ENCODE measurements at places on chromosomes 3 and 15.

DNA sequence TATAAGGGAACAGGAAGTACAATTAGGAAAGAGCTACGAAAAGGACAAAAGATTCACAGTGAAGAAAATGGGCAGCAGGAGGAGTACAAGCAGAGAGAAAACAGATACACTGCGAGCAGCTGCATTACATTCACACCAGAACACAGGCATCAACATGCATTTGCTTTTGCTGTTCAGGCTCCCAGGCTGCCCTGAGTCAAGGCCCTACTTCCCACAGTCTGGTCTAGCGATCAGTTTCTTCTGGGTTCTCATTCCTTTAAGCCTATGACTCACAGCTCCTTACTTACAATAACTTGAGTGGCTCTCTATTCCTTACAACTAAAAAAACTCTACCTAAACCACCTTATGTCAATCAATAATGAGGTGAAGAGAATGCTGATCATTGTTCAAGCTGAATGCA lies 24.5 kb upstream of the ZNF445 start:
- DNase-seq = no peak

GRCh38 chr15:49023354-49023753 lies 22.9 kb downstream of the SECISBP2L start:
- DNase-seq = no peak

- no peak for DNase-seq
Measured at GRCh38 chr15:44598892-44599291, 61.9 kb downstream of the EIF3J start.

DNA sequence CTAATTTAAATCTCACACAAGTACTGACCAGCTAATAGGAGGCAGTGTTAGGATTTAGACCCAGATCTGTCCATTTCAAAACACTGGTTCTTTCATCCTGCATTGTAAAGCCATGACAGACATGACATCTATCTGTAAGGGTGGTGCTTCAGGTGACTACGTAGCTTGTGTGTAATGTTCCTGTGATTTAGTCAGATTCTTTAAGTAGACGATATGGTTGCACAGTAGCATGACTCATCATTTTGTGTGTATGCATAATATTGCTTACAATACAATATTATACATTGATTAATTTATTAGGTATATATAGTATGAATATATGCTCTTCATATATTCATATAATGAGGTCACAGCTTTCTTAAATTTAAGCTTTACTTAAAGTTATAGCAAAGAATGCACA lies 628.5 kb downstream of the GRM7 start:
- DNase-seq = no peak

- no peak for DNase-seq
Measured at GRCh38 chr15:92107510-92107909, 254.0 kb downstream of the SLCO3A1 start.

DNA sequence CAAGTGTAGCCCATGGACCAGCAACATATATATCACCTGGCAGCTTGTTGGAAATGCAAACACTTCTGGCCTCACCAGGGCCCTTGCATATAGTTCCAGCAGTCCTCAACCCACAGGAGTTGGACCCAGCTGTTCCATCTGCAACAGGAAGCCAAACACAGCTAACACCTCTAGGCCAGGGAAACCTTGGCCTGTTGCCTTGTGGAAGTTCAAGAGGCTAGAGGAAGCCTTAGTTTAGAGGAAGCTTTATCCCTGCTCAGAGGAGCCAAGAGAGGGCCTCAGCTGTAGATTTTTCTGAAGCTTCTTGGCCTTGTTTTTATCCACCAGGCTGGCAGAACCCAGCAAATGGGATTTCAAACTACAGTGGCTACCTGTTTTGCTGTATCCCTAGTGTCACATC lies 11.4 kb downstream of the FHIT start:
- DNase-seq = no peak

DNA sequence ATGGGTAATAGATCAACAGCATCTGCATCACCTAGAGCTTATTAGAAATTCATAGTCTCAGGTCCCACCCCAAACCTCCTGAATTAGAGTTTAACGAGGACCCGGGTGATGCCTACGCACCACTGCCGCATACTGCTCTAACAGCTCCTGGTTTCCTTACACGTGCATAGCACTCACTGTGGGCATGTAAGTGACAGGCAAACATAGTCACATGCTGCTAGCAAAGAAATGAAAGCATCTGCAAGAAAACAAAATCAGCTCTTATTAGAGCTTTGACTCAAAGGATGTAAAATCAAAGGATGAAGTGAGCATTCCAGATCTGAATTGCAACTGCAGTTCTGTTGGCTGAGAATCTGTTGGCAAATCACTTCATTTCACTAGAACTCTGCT lies 19.1 kb upstream of the RIOX2 start:
- DNase-seq = no peak

DNA sequence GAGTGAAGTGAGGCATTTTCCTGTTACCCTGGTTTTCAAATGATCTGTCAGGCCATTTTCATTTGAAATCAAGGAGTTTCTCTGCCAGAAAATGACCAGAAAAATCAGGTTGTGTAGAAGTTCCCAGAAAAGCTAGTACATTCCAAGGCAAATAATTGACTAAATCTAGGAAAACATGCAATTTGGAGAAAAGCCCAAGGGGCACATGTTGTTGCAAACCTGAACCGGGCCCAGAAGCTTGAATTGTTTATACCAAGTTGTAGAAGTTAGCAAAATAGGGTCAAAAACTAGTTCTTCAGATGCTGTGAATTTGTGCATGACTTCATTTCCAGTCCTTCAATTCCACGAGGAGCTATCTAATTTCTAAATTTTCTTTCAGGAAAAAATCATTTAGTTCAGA lies 31.0 kb downstream of the TRIM42 start:
- no peak for DNase-seq

- no peak for DNase-seq
Measured at GRCh38 chr15:64279131-64279530, 76.8 kb downstream of the CSNK1G1 start.

- no peak for DNase-seq
Measured at GRCh38 chr15:80856400-80856799, 77.2 kb downstream of the CEMIP start.

DNA sequence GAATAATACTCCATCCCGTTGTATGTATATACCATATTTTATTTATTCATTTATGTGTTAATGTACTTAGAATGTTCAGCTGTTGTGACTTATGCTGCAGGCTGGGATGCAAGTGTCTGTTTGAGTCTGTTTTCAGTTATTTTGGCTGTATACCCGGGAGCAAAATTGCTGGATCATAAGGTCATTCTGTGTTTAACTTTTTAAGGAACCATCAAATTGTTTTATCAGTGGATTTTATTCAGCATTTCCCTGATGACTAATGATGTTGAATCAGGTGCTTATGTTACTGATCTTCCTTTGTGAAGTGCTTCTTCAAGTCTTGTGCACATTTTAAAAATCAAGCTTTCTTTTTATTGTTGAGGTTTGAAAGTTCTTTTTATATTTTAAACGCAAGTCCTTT lies 118.1 kb downstream of the SLC25A26 start:
- no peak for DNase-seq

DNA sequence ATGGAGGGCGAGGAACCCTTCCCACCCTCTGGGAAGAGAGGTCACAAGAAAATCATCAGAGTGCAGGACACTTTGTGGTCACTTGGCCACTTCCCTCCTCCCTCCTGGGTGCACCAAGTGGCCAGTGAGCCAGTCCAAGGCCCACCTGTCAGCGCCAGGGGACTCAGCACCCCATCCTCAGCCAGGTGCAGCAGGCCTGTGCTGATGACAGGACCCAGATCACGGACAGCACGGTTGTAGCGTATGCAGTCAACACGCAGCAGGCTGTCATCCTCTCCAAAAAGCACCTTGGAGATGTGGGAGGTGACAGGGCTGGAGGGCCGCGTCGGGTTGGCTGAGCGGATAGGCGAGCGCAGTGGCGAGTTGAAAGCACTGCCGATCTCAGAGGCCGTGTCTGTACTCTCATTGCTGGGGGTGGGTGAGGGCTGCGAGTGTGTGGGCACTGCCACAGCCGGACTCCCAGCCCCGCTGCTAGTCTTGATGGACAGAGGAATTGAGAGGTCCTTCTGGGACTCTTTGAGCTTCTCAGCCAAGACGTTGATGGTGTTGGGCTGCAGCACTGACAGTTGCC lies 41.5 kb downstream of the SEMA3G start:
- no peak for DNase-seq

- DNase-seq = no peak
Measured at GRCh38 chr3:134630506-134630905, 20.3 kb downstream of the KY start.

- no peak for DNase-seq
Measured at GRCh38 chr3:9730657-9731205, 804 bp upstream of the BRPF1 start.

GRCh38 chr3:195537995-195538394 lies 5.1 kb downstream of the PPP1R2 start:
- no peak for DNase-seq

DNA sequence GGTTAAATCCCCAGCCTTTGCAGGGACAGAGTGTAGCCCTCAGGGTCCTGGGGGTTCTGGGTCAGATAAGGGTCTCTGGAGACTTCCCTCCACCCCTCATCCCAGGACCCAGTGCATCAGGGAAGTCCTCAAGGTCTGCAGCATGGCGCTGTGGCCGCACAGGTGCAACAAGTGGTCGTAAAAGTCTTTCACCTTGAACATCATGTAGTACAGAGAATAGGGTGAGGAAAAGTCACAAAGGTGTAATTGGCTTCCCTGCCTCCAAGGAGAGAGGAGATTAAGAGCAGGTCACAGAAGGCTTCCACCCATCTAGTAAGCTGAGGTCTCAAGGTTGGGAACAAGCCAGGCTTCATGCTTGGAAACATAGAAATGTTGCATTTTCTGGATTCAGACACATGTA lies 29.2 kb upstream of the PLA2G4D start:
- no peak for DNase-seq

DNA sequence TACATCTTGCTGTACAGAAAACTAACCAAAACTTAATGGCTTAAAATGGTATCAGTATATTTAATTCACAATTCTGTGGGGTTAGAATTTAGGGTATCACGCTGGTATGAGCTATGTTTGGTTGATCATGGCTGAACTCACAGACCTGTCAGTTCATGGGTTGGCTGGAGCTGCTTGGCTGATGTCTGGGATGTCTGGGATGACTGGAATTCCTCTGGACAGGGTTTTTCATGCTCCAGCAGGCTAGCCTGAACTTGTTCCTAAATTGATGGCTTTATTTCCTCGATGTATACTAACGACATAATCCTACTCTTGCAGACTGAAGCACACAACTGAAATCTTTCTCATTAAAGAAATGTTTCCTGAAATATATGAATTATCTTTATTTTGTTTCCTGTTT lies 338.9 kb upstream of the GBE1 start:
- DNase-seq = no peak

GRCh38 chr3:187610981-187611511 lies 59.1 kb downstream of the SST start:
- DNase-seq = no peak

GRCh38 chr3:175260145-175260794 lies 401.1 kb downstream of the NAALADL2 start:
- no peak for DNase-seq

GRCh38 chr3:159513867-159514380 lies 474.7 kb upstream of the IL12A start:
- no peak for DNase-seq

GRCh38 chr3:174192471-174192870 lies 666.7 kb upstream of the NAALADL2 start:
- no peak for DNase-seq

- DNase-seq = no peak
Measured at GRCh38 chr3:20528180-20528770, 342.3 kb upstream of the SGO1 start.

DNA sequence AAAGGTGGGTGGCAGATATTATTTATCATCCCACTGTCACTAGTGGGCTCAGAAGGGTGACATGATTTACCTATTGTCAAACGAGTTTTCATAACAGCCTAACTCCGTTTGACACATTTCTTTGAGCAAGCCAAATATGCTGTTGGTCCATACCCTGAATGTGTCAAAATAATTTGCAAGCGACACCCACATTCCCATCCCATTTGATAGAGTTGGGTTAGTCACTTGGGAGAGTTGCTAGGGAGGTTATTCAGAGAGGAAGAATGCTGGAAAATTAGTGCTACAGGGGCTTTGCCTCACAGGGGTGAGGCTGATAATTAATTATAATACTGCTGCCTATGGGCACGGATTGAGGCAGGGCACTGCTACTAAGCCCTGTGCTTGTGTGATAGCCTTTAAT lies 98.5 kb upstream of the FHIT start:
- no peak for DNase-seq

DNA sequence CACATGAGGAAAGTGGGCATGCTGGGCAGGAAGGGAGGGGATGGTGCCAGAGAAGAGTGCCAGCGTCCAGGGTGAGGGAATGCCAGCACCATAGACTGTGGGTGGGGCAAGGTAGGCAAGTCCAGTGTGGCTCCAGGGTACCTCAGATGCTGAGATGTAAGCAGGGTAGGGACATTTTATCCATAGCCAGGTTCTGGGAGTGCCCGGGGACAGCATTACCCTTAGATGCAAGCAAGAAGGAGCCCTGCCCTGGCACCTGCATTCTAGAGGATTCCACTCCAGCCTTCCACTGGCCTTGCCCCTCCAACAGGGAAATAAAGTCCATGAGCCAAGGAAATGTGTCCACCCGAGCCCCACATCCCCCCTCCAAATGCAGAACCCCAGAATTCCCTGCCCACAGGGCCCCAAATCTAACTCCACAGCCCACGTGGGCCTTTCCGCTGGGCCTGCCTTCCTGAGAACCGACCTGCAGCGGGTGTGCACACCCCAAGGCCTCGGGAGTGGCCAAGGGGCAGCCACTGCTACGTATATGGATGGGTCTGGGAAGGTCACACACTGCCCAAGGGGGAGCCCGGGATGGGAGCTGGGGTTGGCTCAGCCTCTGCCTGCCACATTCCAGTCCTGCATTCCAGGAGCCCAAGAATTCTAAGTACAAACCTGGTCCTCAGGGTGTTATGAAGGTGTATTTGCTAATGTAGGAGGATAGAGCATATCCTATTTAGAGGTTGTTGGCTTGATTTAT lies 20.3 kb upstream of the CYP11A1 start:
- no peak for DNase-seq

DNA sequence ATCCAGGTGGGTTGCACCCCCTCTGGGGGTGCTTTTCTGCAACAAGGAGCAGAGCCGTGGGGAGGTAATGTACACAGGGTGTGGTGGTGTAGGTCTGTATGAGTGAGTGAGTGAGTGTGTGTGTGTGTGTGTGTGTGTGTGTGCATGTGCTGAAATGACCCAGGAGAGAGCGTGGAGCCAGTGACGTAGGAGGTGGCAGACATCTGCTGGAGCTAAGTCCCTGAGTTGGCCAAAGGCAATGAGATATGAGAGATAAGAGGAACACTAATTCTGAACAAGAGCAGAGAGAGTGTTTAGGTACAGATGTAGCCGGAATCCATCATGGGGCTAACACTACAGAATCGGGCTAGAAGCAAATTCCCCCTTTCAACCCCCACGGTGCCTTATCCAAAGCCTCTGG lies 27.6 kb downstream of the BDH1 start:
- no peak for DNase-seq

GRCh38 chr15:100762289-100762688 lies 117.3 kb upstream of the ALDH1A3 start:
- DNase-seq = no peak

DNA sequence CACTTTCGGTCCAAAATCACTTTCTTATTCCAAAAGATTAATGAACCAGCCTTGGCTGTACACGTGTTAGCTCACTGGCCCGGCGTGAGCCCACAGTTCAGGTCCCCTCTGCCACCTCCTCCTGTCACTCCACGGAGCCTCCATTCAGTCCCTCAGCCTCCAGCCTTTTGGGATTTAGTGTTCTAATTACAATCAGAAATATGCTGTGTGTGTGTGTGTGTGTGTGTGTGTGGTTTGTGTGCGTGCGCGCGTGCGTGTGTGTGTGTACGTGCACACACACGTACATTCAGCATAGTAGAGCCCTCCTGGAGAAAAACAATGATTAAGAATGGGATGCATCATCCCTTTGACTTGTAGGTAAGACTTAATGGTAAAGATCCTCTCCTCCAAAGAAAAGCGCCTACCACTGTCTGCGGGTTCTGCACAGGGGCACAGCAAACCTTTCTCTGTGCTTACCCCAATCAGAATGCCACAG lies 801 bp downstream of the CA12 start:
- DNase-seq = no peak
